Kidney (tissue), 22 donors: ENCODE measurements at places on chromosomes 2 and 18. TPM values are rescaled to one million over a fixed set of nuclear protein-coding genes. Genes with fewer than 3 reads are reported as not detected.

DNA sequence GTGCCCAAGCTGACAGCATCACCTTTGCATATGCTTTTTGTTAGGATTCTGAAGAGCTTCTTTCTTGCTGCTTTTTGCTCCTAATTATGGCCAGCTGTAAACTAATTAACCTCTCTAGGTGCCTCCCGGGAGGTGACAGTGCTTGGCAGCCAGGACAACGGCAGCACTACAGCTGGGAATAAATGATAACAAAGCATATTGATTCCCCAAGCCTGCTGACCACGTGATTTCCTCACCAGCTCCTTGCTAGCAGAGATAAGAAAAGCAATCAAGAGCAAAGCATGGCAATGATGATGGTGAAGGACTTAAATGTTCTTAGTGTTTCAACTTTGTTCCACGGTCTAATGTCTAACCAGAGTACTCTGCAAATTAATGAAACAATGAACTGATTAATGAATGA, 1074.4 kb upstream of the GYPC start:
- no peak for DNase-seq

The PDE1A gene
- total RNA-seq = 70.5 TPM

GRCh38 chr2:46392561-46393346, 86.6 kb upstream of the TMEM247 start:
- DNase-seq = no peak

DNA sequence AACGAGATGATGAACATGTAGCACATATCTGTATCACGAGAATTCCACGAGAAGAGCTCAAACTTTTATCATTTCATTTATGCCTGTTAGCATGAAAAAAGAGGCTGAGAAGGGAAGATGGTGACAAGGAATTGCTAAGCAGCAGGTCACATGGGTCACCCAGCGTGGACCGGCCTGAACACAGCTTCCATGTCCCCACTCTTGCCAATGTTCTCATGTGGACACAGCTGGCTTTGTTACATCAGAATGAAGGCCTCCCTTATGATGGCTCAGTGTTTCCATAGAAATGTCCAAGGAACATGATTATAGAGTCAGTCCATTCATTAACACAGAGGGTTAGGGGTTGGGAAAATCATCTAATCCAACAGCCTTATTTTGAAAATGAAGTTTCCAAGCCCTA, 215.4 kb downstream of the CMPK2 start:
- DNase-seq = no peak

DNA sequence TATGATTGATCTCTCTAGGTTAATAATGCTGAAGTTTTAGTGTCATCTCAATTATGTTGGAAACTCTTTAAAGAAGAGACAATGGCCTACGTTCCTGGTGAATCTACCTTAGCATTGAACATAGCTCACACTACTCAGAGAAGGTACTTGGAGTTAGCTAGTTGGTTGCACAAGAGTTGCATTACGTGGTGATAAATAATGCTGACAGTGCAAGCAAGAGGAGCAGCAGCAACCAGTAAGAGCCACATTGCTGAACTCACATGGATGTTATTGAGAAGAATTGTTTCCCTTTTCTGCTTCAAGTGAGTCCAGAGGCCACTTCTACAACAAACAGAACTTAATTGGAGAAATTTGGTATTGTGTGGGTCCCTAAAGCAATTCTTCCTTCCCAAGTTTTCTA, 737.1 kb downstream of the TDRD15 start:
- no peak for DNase-seq

- DNase-seq = no peak
Observed at GRCh38 chr2:149630445-149630844, 42.9 kb upstream of the MMADHC start.

The CNRIP1 gene
- total RNA-seq = 14.1 TPM

DNA sequence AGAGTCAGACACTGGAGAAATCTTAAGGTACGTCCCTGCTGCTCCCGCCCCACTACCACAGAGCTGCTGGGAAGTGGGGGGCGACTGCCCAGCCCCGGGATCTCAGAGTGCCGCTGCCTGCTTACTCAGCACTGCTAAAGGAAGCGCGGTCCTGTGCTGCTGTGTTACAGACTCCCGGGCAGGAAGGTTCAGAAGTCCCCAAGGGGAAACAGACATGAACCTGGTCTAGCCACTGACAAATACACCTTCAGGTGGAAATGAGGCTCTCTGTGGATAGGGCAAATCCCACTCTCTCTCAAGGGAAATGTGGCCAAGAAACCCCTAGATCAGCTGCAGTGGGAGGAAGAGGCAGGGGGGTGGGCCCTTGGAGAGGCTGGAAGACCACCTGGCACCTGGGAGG, 13.7 kb downstream of the MTERF4 start:
- no peak for DNase-seq

DNA sequence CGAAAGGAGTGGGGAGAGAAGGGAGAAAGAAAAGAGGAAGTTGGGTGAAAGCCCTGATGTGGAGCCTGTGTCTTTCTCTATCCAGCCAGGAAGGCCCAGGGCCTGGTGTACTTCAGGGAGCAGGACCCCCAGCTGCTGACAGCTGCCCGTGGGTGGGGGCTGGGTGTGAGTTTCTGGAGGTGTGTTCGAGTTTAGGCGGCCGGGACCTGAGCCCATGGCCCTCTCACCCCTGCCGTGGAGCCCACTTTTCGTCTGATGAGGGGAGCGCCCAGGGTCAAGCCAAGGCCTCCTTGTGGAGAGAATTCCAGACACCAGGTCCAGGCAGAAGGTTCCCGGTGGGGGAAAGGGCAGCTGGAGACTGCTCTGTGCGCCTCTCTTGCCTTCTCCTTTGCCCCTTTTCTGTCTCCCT, 2.2 kb downstream of the SIX3 start:
- DNase-seq = no peak

The NGEF gene
- total RNA-seq = 4.8 TPM

- DNase-seq = peak; percentile 19
Observed at GRCh38 chr2:10009811-10010781, 33.3 kb upstream of the KLF11 start.
